ENCODE measurements at places on chromosomes 5 and 9.

- DNase-seq, result no peak
Measured at GRCh38 chr9:70954126-70954525, 167.3 kb downstream of the TRPM3 start.

DNA sequence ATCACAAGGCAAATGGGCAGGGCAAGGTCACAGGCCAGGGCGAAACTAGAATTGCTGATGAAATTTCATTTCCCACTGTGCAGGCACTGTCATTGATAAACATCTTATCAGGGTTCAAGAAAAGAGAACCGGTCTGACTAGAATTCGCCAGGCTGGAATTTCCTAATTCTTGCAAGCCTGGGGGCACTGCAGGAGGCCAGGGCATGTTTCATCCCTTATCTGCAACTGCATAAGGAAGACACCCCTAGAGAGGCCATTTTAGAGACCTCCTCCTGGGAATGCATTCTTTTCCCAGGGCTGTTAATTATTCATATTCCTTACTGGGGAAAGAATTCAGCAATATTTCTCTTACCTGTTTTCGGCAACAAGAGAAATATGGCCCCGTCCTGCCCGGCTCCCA is 266.2 kb upstream of the CYLC2 start:
- no peak for DNase-seq

- no peak for DNase-seq
Measured at GRCh38 chr9:79883073-79883645, 311.4 kb downstream of the TLE4 start.

DNA sequence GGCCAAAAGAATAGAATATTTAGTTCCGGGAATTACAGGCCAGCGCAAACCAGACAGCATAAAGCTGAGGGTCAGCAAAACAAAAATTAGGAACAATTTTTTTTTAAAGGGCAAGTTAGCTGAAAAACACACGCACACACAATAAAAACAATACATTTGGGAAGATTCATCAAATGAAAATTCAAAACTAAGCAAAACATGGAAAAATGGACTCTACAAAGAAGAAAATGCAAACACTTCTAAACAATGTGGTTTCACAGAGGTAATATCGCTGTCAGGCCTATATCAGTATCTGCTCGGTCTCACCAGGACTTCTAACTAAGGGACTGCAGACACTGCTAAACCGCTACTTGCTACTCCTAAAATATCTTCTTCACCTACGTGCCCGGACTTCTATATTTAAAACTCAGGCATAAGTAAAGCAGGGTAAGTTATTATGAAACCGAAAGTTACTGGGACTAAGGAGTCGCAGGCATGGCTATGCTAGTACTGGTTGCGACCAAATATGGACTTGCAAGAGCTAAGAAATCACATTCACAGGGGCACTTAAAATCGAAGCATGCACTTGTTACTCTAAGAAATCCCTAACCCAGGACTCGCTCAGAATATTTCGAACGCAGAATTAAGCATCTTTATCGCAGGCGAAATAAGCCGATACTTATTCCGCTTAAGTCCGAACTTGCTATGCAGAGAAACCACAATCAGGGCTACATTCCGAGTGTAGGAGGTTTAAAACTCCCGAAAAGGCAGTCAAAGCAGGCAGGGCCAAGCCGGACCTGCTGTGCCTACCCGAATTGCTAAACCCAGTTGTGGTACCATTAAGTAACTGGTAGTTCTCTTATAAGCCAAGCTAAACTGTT is 2.3 kb downstream of the ANXA2R start:
- DNase-seq, result no peak

DNA sequence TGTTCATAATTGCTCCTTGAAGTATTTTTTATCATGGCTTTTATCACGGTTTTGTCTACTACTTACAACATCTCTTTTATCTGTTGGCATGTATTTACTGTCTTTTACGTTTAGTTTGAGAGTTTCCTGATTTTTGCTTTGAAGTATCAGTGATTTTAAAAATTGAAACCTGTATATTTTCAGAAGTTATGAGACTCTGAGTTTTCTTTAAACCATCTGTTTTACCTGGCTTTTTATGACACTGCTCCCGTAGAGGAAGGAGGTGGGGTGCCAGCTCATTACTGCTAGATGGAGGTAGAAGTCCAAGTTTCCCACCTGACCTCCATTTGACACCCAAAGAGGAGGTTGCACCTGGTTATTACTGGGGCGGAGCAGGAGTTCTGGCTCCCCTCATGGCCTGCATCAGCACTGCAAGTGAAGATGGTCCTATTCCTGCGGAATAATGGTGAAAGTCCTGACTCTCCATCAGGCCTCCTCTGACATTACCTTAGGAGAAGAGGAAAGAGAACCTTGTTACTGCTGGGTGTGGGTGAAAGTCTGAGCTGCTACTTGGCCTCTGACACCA is 10.0 kb upstream of the ZNF131 start:
- DNase-seq, result no peak

DNA sequence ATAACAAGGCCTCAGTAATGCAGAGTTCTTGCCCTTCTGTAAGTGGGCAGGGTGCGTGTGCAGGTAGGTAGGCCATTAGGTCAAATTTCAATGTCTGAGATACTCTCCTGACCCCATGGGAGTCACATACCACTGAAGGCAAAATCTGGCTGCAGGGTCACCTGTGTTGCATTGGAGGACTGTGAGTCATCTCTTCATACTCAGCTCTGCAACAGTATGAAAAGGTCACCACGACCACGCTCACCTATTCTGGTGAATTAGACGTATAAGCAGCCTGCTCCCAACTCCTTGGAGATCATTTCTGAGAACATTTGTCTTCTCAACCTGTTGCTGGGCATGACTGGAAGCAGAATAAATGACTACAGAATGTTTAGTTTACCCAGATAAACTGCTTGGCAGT is 599.8 kb downstream of the PDE4D start:
- no peak for DNase-seq

DNA sequence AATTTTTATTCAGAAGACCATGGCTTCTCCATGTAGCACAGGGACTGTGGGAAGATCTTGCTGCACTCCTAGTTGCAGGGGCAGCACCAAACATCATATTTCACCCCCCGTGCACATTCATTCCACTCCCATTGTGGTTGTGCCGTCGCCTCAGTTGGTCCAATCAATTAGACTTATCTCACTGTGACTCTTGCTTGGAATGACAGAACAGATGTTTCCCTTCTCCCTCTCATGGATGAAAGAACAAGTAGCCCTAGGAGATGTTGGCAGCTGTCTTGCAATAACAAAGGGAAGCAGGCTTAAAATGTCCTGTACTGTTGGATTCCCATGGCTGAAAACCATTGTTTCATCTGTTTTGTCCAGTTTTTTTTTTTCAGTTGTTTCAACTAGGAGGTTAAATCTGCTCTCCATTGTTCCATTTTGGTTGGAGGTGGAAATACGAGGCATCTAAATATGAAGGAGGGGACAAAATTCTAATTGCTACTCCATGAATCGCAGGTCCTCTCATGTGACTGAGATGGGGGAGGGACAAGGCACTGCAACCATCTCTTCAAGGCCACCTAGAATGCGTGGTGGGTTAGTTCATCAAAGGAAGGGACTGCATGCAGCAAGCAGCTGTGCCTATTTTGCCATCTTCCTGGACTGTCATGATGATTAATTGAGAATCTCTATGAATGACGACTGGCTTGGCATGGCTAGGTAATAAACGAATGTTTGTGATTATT is 214.4 kb downstream of the NSG2 start:
- no peak for DNase-seq

GRCh38 chr9:98556511-98556910 is 152.2 kb downstream of the GABBR2 start:
- no peak for DNase-seq

DNA sequence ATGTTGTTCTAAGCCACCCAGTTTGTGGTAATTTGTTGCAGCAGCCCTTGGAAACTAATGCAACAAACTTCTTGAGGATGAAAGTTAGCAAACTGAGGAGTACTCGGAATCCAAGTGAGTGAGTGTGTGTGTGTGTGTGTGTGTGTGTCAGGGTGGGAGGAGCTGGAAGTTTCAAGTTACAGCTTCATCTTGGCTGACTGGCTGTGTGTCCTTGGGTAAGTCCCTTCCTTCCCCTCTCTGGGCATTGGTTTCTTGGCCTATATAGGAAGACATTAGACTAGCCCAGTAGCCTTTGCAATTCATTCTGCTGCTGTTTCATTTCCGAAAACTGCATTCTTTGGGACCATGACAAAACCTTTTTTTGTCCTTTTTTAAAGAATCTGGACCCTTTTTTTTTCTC is 157.2 kb downstream of the MELK start:
- no peak for DNase-seq

GRCh38 chr5:157067005-157067404 is 8.1 kb upstream of the HAVCR1 start:
- no peak for DNase-seq

- no peak for DNase-seq
Measured at GRCh38 chr5:135535820-135536801, at the start of gene NEUROG1. Gene NEUROG1, minus strand, starts transcription at chr5:135535964. Its CDS starts 274 bp downstream, at chr5:135535690.

DNA sequence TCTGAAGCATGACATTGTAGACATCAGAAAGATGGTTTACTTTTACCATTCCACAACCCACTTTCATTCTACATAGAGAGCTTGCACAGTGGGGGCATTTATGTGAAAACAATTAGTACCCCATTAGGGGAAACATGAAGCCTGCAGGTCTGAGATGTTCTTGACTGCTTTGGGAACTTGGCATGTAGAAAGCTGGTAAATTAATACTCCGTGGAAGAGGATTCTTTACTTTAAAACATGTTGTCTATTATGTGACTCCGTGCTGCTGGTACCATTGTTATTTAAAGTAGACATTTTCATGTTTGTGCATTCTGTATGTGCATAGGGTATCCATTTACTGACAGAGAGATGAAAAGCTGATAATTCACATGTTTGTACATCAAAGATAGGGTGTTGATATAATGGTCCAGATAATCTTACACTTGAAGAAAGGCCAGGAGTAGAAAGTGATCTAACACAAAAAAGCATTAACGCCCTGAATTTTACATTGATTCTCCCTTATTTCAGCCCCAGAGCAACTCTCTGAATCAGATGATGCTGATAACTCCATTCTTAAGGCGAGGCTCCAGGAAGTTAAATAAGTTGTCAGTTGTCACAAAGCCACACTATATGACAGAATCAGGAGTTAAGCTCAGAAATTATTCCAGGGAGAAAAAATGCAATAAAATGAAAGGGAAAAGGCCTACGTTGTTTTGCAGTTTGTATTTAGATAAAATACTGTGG is 50.1 kb upstream of the CD180 start:
- no peak for DNase-seq

- DNase-seq, result no peak
Measured at GRCh38 chr5:96896806-96897205, 20.5 kb downstream of the ERAP2 start.

DNA sequence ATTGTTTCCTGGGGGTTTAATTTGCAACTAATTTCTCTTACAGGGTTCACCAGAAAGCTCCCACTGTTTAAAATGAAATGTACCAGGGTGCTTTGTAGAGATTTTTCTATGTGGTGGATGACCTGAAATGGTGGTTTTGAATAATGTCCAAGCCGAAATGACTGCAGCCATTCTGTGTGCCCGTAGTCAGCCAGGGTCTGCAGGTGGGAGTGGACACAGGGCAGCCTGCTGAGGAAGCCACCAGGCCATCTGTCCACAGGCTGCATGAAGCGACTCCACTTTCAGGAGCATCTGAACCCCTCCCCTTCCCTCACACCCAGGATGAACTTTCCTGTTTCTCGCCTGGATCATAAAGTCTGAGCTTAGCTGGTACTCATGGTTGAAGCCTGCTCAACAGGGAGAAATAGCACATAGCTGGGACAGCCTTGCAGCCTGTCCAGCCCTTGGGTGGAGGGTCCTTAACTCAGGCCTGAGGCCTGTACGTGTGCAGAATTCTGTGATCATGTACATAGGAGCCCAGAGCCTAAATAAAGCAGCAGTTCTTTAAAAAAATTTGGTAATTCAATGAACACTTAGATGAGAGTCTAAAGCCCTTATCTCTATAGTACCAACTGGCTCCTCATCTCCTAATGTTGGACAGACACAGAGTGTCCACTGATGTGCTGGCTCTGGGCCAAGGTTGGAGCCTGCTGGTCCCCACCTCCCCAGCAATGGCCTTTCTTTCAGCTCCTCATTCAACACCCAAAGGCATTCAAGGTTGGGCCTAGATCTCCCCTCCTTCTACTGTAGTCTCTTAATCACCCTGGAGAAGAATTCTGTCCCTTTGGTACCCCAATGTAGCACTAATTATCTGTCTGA is 72.8 kb downstream of the SHB start:
- DNase-seq, result no peak

GRCh38 chr9:115164511-115164974 is 46.6 kb upstream of the TNC start:
- no peak for DNase-seq

GRCh38 chr9:134325096-134325812 is 1.0 kb upstream of the RXRA start:
- no peak for DNase-seq

Data from cortex of kidney (tissue), 1 donor.